ENCODE measurements at places on chromosomes 3 and 15. TPM values are rescaled to one million over a fixed set of nuclear protein-coding genes. Genes with fewer than 3 reads are reported as not detected.

GRCh38 chr3:155254445-155254844 is 39.0 kb downstream of the STRIT1 start:
- no peak overlapping the region for H3K27ac ChIP-seq
- H3K4me1 ChIP-seq = no peaks in the 10 kb centered on the region
- no peak for DNase-seq
- H3K4me3 ChIP-seq = no peak overlapping the region
- peaks cover 3% of the 10 kb centered on the region for H3K27me3 ChIP-seq

- no peak overlapping the region for H3K27ac ChIP-seq
- H3K4me1 ChIP-seq = no peaks in the 10 kb centered on the region
- H3K27me3 ChIP-seq = no peaks in the 10 kb centered on the region
- no peak overlapping the region for H3K4me3 ChIP-seq
- H3K36me3 ChIP-seq = no peaks in the 10 kb centered on the region
These were observed 4.8 kb downstream of the MYL3 start for GRCh38 chr3:46858456-46858855.

GRCh38 chr3:116614795-116615362 is 94.7 kb upstream of the TUSC7 start:
- no peak overlapping the region for H3K27ac ChIP-seq
- H3K4me1 ChIP-seq = no peaks in the 10 kb centered on the region
- DNase-seq = no peak
- no peaks in the 10 kb centered on the region for H3K27me3 ChIP-seq
- no peaks in the 10 kb centered on the region for H3K36me3 ChIP-seq

- peaks cover 18% of the 10 kb centered on the region for H3K36me3 ChIP-seq
- no peaks in the 10 kb centered on the region for H3K27me3 ChIP-seq
- DNase-seq = no peak
- no peak overlapping the region for H3K4me3 ChIP-seq
These were observed 25.3 kb downstream of the MEF2A start for GRCh38 chr15:99590913-99591646.

GRCh38 chr15:59976480-59977271 is 27.4 kb upstream of the FOXB1 start:
- DNase-seq = peak; percentile 67
- H3K4me3 ChIP-seq = peak overlapping the region; percentile 25
- H3K4me1 ChIP-seq = peaks cover 21% of the 10 kb centered on the region
- no peaks in the 10 kb centered on the region for H3K27me3 ChIP-seq
- no peaks in the 10 kb centered on the region for H3K36me3 ChIP-seq

- H3K4me1 ChIP-seq = peaks cover 62% of the 10 kb centered on the region
- H3K27ac ChIP-seq = peak overlapping the region; percentile 89
- DNase-seq = peak; percentile 78
- no peaks in the 10 kb centered on the region for H3K27me3 ChIP-seq
These were observed 48.8 kb downstream of the GLB1 start for GRCh38 chr3:33047842-33048834.

DNA sequence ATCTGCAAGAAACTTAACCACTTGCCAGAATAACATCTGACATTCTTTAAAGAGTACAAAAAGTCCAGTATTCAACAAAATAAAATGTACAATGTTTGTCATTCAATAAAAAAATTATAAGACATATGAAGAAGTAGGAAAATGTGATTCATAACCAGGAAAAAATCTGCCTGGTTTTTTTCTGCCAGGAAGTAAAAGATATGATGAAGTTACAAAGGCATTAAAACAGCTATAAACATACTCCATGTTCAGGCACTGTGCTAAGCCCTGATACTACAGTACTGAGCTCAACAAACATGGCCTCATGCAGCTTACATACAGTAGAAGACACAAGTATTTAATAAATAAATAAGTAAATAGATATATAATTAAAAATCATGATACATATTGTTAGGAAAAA is 178.4 kb upstream of the STT3B start:
- no peak for DNase-seq
- H3K4me3 ChIP-seq = no peak overlapping the region
- H3K36me3 ChIP-seq = no peaks in the 10 kb centered on the region
- no peak overlapping the region for H3K27ac ChIP-seq

DNA sequence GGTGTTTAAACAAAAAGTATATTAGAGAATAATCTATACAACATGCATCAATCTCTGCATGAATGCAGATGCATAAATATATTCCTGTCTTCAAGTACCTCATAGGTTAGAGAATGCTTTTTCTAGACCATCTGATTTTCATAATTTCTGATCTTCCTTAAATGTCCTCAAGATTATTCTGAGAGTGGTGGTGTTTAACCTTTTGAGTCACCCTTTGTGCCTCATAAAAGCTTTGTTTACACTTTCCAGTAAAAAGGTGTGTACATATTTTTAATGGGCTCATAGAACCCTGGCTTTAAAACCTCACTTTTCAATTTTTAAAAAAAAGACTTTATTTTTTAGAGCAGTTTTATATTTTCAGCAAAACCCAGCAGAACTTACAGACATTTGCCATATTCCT is 41.0 kb upstream of the ABHD10 start:
- no peaks in the 10 kb centered on the region for H3K36me3 ChIP-seq
- peaks cover 4% of the 10 kb centered on the region for H3K27me3 ChIP-seq
- H3K4me3 ChIP-seq = no peak overlapping the region
- H3K4me1 ChIP-seq = no peaks in the 10 kb centered on the region
- no peak for DNase-seq

DNA sequence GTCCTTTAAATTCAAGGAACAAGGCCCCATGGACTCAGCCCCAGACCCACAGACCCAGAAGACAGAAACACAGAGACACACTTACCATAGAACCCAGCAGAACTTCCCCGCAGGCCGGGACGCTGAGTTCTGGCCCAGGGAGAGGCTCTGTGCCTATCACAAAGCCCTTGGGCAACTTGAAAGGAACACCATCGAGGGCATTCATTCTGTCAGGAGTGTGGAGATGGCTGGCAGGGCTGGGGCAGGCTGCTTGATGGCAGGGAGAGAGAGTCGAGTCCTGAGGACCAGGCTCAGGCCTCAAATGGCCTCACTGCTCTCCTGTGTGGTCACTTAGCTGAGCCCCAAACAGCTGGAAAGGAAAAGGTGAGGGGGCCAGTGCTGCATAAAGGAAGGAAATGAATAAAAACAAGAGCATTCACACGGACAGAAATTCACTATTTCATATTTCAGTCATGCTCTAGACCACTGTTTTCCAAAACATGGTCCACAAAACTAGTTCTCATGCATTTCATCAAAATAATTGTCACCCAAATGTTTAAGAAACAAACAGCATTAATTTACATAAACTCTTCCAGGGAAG is 8.9 kb downstream of the UBAP1L start:
- no peak overlapping the region for H3K4me3 ChIP-seq
- no peaks in the 10 kb centered on the region for H3K27me3 ChIP-seq
- H3K36me3 ChIP-seq = peaks cover 10% of the 10 kb centered on the region
- no peak overlapping the region for H3K27ac ChIP-seq
- H3K4me1 ChIP-seq = no peaks in the 10 kb centered on the region

GRCh38 chr3:102020735-102021134 is 171.4 kb downstream of the NFKBIZ start:
- H3K27me3 ChIP-seq = no peaks in the 10 kb centered on the region
- no peak overlapping the region for H3K4me3 ChIP-seq
- DNase-seq = no peak
- no peaks in the 10 kb centered on the region for H3K36me3 ChIP-seq

GRCh38 chr3:24416224-24416623 is 78.4 kb downstream of the THRB start:
- no peaks in the 10 kb centered on the region for H3K4me1 ChIP-seq
- H3K36me3 ChIP-seq = no peaks in the 10 kb centered on the region
- H3K27me3 ChIP-seq = no peaks in the 10 kb centered on the region
- no peak overlapping the region for H3K4me3 ChIP-seq
- H3K27ac ChIP-seq = no peak overlapping the region
- DNase-seq = no peak

- no peaks in the 10 kb centered on the region for H3K4me1 ChIP-seq
- peaks cover 3% of the 10 kb centered on the region for H3K27me3 ChIP-seq
- H3K27ac ChIP-seq = no peak overlapping the region
These were observed 172.4 kb downstream of the DCLK3 start for GRCh38 chr3:36591959-36592358.

DNA sequence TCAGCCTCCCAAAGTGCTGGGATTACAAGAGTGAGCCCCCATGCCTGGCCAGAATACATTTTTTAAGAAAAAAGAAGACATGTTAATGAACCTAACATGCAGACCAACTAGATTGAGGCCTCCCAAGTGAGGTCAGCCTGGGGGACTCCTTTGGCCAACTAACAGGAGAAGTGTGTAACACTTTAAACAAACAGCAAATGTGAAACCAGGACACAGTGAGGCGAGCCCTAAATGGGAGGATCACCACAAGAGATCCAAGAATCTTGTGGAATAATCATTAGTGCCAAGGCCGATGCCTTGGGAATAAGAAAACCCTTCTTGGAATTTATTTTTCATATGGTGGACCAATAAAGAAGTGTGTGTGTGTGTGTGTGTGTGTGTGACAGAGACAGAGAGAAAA is 73.9 kb downstream of the ATP10A start:
- H3K4me3 ChIP-seq = no peak overlapping the region
- H3K27me3 ChIP-seq = no peaks in the 10 kb centered on the region
- no peak for DNase-seq
- H3K36me3 ChIP-seq = peaks cover 3% of the 10 kb centered on the region

The CEMIP gene
- not detected for total RNA-seq

The ABHD17C gene
- 6.5 TPM for total RNA-seq

The RTP3 gene
- total RNA-seq = not detected

Data from activated naive CD4-positive, alpha-beta T cell treated with anti-CD3 and anti-CD28 coated beads for 36 hours (primary cell).